Retinal pigment epithelial cell (primary cell): ENCODE measurements at places on chromosomes 3 and 15.

- DNase-seq: peak; percentile 56
Observed at GRCh38 chr3:139299261-139300132, 44.3 kb upstream of the MRPS22 start.

- no peak for DNase-seq
Observed at GRCh38 chr15:83057696-83058376, 9.2 kb downstream of the BTBD1 start.

GRCh38 chr15:65963911-65964482 lies 94.7 kb downstream of the RAB11A start:
- DNase-seq: no peak

GRCh38 chr15:52434885-52435284 lies 93.8 kb downstream of the MYO5A start:
- DNase-seq: no peak

- DNase-seq: no peak
Observed at GRCh38 chr3:190694335-190695001, 168.0 kb downstream of the GMNC start.

GRCh38 chr15:48855501-48856440 lies 22.2 kb upstream of the EID1 start:
- DNase-seq: no peak

DNA sequence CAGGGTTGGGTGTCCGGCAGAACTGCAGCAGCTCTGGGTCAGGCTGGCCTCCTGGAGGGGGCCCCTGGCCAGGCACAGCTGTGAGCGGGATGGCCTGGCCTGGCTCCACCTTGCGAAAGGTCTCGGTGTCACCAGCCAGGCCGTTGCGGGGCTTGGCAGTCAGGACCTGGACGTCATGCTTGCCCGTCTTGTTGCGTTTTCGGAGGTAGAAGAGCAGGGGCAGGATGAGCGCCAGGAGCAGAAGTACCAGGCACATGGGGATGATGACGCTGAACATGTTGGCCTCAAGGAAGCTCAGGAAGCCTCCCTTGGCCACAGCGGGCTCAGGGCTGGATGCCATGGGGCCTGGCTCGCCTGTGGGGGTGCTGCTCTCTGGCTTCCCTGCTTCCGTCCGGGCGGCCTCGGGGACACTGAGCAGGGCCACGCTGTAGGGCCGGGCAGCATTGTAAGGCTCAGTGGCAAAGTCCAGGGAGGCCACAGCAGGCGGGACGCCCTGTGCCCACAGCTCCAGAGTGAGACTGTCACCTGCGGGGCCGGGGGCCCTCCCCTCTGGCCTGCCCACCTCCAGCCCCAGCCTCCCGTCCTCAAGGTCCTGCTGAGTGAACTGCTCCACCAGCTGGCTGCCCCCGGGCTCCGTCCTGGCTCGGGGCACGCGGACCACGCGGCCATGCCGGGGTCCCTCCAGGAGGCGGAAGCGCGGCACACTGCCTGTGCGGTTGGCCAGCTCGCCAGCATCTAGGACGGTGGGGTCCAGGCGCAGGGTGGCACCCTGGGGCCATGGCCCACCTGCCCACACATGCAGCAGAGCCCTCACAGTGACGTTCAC lies 28.1 kb downstream of the SNX33 start:
- no peak for DNase-seq

GRCh38 chr3:35932995-35933394 lies 293.7 kb downstream of the ARPP21 start:
- peak; percentile 91 for DNase-seq
